ENCODE measurements at places on chromosomes 1 and 21.

DNA sequence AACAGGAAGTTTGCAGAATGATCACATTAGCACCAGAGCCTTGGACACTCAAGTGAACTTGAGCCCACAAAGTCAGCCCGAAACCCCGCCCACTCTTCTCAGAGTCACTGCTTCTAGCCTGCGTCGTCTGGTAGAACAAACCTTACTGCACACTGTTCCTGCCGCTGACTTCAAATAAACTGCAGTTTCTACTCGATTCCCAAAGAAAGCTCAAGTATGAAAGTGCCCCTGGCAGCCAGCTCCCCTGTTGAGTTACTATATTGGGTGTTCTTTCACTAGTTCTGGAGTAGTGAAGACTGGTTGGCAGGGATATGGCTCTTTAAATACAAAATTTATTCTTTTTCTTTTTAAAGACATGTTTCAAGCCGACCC, 164.7 kb downstream of the GALNT2 start:
- no peak for DNase-seq

DNA sequence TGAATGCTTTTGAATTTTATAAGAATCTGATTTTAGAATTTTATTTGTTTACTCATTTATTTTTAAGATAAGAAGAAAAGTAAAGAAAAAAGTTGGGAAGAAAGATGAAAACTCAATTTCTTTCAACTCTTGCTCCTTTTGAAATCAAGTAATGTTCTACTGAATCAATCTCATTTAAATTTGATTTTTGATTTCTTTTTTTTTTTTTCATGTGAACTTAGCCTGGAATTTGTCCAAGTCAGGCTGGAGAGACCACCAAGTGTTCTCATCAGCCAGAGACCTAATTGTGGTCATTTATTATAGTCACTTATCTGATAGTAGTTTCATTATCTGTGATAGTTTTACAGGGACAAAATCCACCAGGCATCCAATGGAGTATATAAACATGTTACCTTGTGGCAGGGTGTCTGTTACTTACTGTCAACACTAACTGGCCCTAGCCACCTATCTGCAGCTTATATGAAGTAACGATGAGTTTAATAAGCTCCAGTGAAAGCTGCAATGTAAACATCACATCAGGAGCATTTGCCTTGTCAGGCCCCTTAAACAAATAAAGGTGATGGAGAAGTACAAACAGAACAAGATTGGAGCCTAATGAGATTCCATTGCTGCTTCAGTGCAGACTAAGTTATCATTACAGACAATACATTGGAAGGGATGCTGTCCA, 39.2 kb downstream of the HLX start:
- DNase-seq = no peak

DNA sequence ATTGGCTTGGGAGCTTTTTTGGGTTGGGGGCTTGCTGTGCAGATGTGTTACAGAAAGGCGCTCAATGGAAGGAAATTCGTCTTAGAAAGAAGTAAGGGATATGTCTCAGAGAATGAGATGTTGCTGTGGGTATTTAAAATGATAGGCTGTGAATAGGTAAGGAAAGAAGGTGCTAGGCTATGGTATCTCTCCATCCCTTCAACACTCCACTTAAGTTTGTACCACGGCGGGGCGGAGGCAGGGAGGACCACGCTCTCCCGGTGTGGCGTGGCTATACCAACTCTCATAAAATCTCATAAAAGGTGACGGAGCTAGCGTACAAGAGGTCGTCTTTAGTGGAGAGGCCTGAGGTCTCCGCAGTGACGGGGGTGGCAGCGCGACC, 305 bp upstream of the RPS6KC1 start:
- no peak for DNase-seq

GRCh38 chr1:67832737-67833601, at the start of gene GNG12:
TSS of gene GNG12 (minus strand) at chr1:67833467. CDS start at chr1:67707686, 125,781 bp downstream.
- no peak for DNase-seq

DNA sequence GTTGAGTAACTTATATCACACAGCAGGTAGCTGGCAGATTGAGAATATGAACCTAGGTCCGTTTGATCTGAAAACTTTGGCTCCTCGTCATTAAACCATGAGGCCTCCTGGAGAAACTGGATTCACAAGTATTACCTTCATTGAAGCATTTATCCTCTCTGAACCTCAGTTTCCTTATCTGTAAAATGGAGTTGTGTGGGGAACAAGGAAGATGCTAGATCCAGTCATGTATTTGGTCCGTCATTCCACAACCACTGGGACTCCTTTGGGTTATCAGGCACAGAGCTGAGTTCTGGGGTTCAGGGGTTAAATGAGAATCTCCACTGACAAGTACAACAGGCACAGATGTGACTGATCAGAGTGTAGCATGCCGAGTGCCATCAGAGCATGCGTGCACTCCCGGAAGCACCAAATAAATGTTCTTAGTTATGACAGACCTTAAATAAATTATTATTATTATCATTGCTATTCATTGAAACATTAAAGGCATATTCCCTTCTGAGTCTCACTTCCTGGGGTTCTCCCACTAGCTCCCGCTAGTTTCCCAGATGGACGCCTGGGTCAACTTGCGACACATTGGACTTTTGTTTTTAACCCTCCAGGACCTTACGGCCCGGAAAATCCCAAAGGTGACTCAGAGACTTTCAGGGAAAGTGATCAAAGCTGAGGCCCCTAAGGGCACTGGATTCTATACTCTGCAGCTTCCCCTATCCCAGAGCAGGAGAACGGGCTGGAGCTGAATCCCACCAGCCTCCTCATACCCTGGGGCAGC, 130.6 kb downstream of the PLPP3 start:
- DNase-seq = no peak

- no peak for DNase-seq
These were observed 8.3 kb downstream of the TGFBR3 start for GRCh38 chr1:91877574-91878208.

DNA sequence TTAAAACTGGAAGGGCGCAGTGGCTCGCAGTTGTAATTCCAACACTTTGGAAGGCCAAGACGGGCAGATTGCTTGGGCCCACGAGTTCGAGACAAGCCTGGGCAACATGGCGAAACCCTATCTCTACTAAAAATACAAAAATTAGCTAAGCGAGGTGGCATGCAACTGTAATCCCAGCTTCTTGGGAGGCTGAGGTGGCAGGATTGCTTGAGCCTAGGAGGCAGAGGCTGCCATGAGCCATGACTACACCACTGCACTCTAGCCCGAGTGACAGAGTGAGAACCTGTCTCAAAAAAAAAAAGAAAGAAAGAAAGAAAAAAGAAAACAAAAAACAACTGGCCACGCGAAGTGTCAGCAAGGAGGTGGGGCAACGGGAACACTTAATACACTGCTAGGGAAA, 6.3 kb downstream of the UBE2G2 start:
- DNase-seq = no peak

DNA sequence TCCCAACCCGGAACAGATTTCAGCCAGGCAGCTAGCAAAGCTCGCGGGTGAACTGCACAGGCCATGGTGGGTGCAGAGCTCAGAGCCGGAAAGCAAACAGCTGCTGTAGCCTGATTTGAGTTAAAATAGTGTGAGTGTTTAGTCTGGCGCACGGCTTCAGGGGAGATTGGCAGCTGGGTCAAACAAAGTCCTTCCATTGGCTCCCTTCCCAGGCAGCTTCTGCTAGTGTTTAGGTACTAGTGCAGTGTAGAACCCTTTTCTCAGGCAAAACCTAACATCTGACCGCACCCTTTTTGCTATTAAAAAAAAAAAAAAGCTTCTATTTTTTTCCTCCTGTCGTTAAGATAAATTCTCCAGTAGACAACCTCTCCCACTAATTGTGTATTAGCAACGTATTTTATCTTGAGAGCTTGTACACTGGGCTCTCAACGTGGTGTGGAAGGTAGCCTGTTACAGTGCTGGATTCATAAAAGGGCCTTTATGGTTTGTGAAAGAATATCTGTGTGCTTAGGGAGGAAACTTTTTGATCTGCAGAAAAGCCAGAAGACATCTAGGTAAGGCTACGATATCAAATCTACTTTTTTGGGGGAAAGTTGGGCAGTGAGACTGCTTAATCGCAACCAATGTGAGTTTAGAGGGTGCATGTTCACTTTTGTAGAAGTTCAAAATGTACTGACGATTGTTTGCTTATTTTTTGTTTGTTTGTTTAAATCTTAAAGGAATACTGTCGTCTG, 689.6 kb downstream of the USP25 start:
- DNase-seq = no peak

Measured in GM19239 (cell line).